Thymus (tissue), 14 donors: ENCODE measurements at places on chromosomes 5 and 9.

- DNase-seq = no peak
Observed at GRCh38 chr9:113464286-113464660, 746 bp downstream of the RGS3 start.

DNA sequence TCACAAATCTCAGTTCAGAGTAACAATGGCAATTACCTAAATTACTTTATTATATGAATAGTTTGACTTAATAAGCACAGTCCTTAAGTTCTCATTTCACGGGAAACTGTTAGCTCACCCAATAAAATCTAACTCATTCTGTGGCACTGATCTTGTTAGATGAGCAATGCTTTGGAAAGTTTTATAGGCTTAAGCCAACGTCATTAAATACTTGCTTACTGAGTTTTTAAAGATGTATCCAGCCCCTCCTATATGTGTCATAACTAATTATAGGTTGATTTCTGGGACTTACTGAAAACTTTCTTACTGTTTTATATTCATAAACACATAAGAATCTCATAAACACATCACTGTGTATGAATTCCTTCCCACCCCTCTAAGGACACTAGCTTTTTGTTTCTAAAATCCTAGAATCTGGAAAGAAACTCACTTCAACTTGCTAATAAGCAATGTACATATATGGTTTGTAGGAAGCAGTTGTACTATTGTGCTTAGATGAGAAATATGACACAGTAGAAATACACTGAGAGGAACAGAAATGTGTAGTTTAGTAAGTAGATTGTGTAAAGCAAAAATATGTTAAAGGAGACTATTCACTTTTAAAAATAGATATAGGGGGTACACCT lies 14.1 kb upstream of the MARCOL start:
- no peak for DNase-seq

- no peak for DNase-seq
Observed at GRCh38 chr5:36897616-36898015, 21.0 kb downstream of the NIPBL start.

- no peak for DNase-seq
Observed at GRCh38 chr5:117945258-117945657, 1043.1 kb downstream of the DTWD2 start.

DNA sequence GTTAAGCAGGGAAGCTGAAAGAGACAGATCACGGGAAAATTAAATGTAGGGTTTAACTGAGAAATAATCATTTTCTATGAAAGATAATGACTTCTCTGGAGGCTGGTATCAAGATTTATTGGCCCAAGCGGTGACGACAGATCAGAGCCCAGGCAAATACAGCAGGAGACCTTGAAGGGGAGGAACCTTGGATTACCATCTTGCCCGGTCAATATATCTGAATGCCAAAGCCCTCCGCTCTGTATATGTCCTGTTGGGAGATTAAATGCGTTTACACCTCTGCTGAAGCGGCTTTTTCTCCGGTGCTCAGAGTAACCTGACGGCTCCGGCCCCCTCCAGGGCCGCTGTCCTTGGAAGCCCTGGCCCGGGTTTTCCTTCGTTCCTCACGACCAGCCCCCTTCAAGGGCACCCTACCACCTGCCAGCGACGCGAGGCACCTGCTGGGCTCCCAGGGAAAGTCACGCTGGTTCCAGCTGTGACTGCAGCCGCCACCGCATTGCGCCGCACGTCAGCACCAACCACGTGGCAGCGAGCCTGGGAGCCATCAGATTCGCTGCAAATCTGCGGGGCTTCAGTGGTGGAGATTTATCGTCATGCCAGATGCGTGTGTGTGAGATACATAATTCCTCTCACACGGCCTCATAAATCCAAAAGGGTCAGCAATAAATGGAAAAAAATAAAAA lies 4.4 kb upstream of the QSOX2 start:
- no peak for DNase-seq

DNA sequence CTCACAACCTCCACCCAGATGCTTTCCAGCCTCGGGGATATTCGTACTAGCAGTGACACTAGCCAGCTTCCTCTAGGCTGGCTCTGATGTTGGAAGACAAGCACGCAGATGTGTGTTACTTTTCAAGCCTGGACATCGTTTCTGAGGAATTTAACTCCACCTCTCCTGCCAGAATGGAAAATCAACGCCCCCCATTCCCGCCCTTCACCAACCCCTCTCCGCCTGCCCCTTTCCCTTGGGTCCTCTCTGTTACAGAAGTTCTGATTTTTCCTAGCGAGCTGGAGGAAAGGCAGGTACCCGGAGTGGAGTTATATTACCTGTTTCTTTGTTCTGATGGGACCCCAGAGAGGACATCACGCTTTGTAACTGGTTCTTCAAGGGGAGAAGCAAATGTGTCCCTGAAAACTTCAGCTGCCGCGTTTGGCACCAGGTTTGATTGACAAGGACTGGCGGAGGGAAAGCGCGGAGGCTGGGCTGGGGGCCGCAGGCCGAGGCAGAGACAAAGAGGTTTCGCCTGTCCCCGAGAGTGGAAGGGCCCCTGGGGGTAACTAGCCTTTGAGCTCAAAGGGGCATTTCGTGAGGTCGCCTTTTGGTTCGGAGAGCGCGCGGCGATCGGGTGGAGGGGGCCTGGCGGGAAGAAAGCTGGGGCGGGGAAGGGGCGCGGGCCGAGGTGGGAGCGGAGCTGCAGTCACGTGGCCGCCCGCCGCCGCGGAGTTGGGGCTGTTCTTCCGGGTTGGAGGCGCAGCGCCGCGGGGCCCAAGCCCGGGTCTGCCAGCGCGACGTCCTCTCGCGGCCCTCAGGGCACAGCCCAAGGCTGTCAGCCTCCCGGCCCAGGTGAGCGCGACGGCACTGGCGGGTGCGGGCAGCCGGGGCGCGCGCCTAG lies at the start of gene NNT:
TSS of gene NNT (plus strand) at position 720 of the 883 bp plus-strand sequence. CDS start 6,016 bp downstream, outside the sequence.
- peak; percentile 45 for DNase-seq

DNA sequence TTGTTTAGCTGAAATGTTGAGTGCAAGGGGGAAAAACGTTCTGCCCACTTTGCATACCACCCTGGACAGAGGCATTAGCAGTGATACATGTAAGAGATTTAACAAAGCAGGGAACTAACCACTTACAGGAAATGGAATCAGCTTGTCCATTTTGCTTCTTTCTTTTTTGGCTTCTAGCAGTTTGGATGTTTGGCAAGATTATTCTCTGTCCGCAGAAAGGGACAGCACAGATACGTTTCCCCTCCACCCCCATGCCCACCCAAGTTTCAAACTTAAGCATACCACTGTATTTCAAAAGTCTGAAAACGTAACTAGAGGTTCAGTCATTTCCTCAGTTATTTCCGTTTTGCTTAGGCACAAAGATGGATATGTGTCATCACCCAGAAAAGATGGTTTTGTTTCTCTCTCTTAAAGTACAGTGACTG lies 118.4 kb downstream of the GDNF start:
- DNase-seq = no peak
